ENCODE measurements at places on chromosomes 1 and 21. TPM values are rescaled to one million over a fixed set of nuclear protein-coding genes. Genes with fewer than 3 reads are reported as not detected.

The PTPRC gene
- not detected for total RNA-seq

The CA6 gene
- total RNA-seq = not detected

The YARS1 gene
- total RNA-seq = 57.4 TPM

The RAB25 gene
- total RNA-seq = not detected

The PROX1 gene
- 0.49 TPM for total RNA-seq

The SIK1 gene
- 11.6 TPM for total RNA-seq

The LRRC71 gene
- 0.19 TPM for total RNA-seq

The OR6N1 gene
- total RNA-seq = not detected

The USP24 gene
- total RNA-seq = 33.8 TPM

The PCBP3 gene
- 0.16 TPM for total RNA-seq

The VASH2 gene
- not detected for total RNA-seq

The OR14K1 gene
- not detected for total RNA-seq

The SLC1A7 gene
- not detected for total RNA-seq

The IGSF9 gene
- not detected for total RNA-seq

The KCNA10 gene
- total RNA-seq = not detected

The MX2 gene
- 2.0 TPM for total RNA-seq

The FCRL6 gene
- total RNA-seq = not detected

The REN gene
- under 0.01 TPM for total RNA-seq

The TLCD4 gene
- total RNA-seq = 0.16 TPM

The HENMT1 gene
- total RNA-seq = 2.2 TPM

The TMPRSS15 gene
- total RNA-seq = not detected

The LAPTM5 gene
- total RNA-seq = 11.2 TPM

The SPRR2A gene
- not detected for total RNA-seq

The DCDC2B gene
- total RNA-seq = not detected

The RAB7B gene
- not detected for total RNA-seq

The ZMYM4 gene
- total RNA-seq = 19.8 TPM

The OLFML3 gene
- total RNA-seq = 18.5 TPM

The SH2D5 gene
- total RNA-seq = 1.4 TPM

The TGFBR3 gene
- 22.3 TPM for total RNA-seq

The DMRTA2 gene
- not detected for total RNA-seq

The LEMD1 gene
- not detected for total RNA-seq

The CHODL gene
- 0.16 TPM for total RNA-seq

The IL19 gene
- not detected for total RNA-seq

The CD1E gene
- total RNA-seq = not detected

The LIN28A gene
- not detected for total RNA-seq

The FAM163A gene
- total RNA-seq = not detected

The HPCAL4 gene
- not detected for total RNA-seq

The TBX19 gene
- total RNA-seq = 0.94 TPM

The TSPAN1 gene
- 0.49 TPM for total RNA-seq

The EPHX1 gene
- total RNA-seq = 42.7 TPM

The KCNJ15 gene
- total RNA-seq = 1.1 TPM

The NTPCR gene
- 7.1 TPM for total RNA-seq

The C1QB gene
- not detected for total RNA-seq

The KCNQ4 gene
- not detected for total RNA-seq

The MTARC1 gene
- 3.8 TPM for total RNA-seq

Measured in bladder microvascular endothelial cell (primary cell).